H4 (cell line): ENCODE measurements at places on chromosomes 6 and 20. TPM values are rescaled to one million over a fixed set of nuclear protein-coding genes. Genes with fewer than 3 reads are reported as not detected.

OR2J3 gene
- total RNA-seq = not detected in 2 replicates

PRSS35 gene
- not detected in 2 replicates for total RNA-seq

GPR6 gene
- not detected in 2 replicates for total RNA-seq

NFATC2 gene
- 0.08 and 0.23 TPM in 2 replicates for total RNA-seq

IL20RA gene
- 0.14 TPM in 1 of 2 replicates, not detected in the other for total RNA-seq

SLC35D3 gene
- not detected in 2 replicates for total RNA-seq

BMP7 gene
- 11.3 and 11.8 TPM in 2 replicates for total RNA-seq
